NB4 (cell line): ENCODE measurements at places on chromosomes 1 and 21.

GRCh38 chr1:233342086-233342485, 14.6 kb downstream of the MAP3K21 start:
- DNase-seq = no peak

DNA sequence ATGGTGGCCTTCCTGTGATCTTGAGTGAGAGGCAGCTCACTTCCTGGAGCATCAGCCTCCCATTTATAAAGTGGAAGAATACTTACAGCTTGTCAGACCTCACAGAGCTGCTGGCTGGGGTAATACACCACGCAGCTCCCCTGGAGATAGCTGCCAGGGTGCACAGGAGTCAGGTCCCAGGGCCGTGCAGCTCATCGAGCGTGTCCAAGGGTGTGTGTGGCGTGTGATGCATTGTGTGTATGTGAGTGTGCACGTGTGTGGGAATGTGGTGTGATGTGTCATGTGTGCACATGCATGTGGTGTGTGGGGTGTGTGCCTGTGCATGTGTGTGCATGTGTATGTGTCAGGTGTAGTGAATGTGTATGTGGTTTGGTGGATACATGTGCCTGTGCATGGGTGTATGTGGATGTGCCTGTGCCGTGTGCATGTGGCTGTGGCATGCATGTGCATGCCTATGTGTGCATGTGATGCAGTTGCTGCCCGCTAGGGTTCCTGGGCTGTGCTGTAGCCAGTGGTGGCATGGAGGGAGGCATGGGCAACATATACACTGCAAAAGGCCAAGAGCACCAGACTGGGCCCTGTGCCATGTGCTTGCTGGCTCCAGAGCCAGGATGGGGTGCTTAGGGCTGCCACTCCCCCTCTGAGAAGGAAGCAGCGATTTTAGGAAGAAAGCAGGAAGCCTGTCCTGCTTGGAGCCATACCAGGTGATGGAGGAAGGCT, 24.6 kb downstream of the WNT3A start:
- no peak for DNase-seq

GRCh38 chr1:182193908-182194550, 132.5 kb upstream of the ZNF648 start:
- DNase-seq = peak; percentile 94

DNA sequence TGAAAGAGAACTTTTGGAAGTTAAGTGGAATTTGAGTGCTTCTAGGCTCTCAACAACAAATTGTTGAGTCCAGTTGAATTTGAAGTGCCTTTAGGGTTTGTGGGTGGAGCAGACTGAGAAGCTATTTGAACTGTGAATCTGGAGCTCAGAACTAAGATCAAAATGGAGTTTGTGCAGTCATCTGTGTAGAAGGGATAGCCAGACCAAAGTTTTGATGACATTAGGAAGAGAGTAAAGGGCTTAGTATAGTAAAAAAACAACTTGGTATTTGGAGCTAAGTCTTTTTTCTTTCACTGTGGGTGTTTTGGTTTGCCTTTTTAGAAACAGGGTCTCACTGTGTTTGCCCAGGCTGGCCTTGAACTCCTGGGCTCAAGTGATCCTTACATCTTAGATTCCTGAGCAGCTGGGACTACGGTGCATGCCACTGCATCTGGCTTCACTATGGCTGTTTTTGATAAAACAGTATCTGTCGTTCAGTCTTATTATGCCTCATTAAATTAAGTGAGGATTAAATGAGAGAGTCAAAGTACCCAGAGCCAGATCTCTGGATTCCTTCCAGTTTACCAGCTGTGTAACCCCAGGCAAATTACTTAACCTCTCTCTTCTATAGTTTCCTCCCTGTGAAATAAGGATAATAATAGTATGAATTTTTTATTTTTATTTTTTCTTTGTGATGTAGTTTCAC, 20.0 kb downstream of the HDAC1 start:
- DNase-seq = no peak

DNA sequence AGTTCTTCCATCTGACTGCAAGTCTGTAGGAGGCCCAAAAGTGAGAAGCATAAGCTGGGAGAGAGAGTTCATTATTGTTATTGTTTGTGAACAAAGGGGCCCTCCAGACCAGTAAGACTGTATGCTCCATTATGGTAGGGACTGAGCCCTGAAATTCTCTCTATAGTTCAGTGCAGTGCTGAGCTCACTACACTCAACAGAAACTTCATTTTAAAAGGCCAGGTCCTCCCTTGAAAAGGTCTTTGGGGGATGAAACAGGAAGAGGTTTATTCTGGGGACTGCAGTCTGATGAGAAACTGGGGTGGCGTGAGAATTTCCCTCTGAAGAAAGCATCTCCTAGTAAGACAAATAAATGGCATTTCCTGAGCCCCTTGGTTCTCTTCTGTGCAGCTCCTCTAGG, 5.5 kb upstream of the GATAD2B start:
- DNase-seq = no peak

- DNase-seq = peak; percentile 79
Measured at GRCh38 chr1:72100771-72101170, 181.6 kb downstream of the NEGR1 start.

GRCh38 chr1:64161357-64161941, 42.0 kb upstream of the UBE2U start:
- DNase-seq = no peak

GRCh38 chr1:14366091-14367018, 232.1 kb upstream of the KAZN start:
- DNase-seq = no peak

GRCh38 chr1:67646145-67647035, 38.6 kb upstream of the GADD45A start:
- DNase-seq = peak; percentile 6
